ENCODE measurements at places on chromosomes 5 and 9.

DNA sequence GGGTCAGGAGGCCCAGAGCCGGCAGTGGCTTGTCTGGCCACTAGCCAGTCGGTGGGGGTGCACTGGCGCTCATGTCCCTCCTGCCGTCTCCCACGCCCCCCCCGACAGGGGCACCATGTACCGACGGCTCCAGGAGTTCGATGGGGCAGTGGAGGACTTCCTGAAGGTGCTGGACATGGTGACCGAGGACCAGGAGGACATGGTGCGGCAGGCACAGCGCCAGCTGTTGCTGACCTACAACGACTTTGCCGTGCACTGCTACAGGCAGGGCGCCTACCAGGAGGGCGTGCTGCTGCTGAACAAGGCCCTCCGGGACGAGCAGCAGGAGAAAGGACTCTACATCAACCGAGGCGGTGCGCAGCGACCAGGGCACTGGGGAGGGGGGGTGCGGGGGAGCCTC, 8.1 kb downstream of the TTC16 start:
- no peak for DNase-seq

DNA sequence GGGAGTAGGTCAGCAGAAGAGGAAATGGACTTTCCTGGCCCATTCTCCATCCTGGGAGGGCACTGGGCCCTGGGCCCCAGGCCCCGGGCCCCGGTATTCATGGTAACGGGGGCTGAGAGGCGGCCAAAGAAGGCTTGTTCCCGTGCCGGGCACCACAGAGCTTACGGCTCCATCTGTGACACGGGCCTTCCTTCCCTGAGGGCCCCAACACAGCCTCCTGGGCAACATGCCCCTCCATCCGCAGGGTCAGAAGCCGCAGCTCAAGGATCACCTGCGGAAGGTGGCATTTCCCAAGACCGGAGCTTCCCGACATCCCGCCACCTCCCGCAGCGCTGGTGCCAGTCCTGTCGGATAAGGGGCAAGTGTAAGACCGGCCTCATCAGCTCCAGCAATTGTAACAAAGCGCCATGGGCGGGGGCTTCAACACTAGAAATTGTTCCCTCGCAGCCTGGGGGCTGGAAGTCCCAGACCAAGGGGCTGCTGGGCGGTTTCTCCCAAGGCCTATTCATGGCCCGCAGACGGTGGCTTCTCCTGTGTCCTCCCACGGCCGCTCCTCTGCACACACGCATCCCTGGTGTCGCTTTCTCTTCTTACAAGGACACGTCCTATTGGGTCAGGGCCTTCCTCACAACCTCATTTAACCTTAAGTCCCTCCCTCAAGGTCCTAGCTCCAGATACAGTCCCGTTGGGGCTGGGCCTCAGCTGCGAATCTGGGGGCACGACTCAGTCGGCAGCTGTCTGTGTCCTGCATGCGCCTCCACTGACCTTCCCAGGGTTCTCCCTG, 31.2 kb upstream of the SLC12A7 start:
- DNase-seq: no peak

GRCh38 chr5:135129307-135129706, 95.3 kb upstream of the PITX1 start:
- DNase-seq: no peak

- DNase-seq: no peak
Measured at GRCh38 chr9:15553528-15553898, 670 bp downstream of the CCDC171 start.

GRCh38 chr9:82354279-82354659, 365.7 kb downstream of the SPATA31D1 start:
- no peak for DNase-seq

DNA sequence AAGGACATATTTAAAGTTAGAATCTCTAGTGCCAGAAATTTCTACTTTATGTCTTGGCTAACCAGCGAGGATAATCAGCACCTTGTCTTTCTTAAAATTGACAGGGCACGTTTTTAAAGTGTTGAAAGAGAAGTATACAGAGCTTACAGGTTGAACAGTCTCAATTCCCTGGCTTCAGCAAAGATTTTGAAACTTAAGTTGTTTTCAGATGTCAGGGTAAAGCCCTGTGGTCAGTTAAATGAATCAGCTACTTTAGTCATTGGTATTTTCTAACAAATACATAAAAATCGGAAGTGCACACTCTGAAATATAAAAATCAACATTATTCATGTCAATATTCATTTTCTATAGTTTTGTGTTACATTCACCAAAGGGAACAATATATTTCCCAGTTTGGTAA, 29.1 kb downstream of the SNCAIP start:
- no peak for DNase-seq

DNA sequence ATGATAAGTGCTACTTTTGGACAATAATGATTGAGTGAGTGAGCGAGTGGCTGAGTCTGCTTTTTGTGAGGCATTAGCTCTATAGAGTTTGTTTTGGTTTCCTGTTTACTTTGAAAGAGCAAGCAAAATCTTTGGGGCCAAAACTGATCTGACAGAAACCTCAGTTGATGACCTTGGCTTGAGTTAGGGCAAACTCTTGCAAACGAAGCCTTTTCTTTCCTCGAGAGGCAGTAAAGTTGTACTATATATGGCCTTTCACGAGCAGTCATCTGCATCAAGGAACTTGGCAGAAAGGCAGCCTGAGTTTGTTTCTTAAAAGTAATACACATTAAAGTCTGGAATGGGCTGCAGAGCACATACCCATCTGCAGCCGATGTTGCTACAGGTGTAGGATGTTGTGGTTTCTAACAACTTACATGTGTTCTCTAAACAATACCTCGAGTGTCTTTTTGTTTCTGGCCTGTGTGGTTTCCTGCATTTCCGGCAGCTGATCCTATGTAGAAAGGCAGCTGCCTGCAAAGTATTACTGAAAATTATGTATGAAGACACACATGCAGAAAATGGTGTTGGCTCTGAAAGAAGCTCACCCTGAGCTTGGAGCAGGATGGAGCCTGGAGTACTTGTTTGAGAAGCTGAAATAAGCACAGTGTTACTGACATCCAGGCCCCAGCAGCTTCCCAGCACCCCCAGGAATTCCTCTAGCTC, 60.8 kb downstream of the FOXD1 start:
- no peak for DNase-seq

DNA sequence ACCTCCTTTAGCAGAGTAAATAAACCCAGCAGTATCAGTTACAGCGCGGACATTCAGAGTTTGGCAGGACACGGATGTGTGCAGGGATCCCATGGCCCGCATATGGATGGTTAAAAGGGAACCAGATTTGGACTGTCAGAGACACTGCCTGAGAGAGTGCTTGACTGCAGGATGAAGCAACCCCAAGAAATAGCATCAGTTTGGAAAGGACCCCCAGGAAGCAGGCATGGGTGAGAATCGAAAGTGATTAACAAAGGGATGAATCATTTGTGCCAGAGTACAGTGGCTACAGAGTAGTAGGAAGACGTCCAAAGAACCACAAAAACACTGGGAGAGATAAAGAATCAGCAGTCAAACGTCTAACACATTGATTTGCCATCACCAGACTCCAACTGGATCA, 5.5 kb downstream of the C7 start:
- DNase-seq: no peak

DNA sequence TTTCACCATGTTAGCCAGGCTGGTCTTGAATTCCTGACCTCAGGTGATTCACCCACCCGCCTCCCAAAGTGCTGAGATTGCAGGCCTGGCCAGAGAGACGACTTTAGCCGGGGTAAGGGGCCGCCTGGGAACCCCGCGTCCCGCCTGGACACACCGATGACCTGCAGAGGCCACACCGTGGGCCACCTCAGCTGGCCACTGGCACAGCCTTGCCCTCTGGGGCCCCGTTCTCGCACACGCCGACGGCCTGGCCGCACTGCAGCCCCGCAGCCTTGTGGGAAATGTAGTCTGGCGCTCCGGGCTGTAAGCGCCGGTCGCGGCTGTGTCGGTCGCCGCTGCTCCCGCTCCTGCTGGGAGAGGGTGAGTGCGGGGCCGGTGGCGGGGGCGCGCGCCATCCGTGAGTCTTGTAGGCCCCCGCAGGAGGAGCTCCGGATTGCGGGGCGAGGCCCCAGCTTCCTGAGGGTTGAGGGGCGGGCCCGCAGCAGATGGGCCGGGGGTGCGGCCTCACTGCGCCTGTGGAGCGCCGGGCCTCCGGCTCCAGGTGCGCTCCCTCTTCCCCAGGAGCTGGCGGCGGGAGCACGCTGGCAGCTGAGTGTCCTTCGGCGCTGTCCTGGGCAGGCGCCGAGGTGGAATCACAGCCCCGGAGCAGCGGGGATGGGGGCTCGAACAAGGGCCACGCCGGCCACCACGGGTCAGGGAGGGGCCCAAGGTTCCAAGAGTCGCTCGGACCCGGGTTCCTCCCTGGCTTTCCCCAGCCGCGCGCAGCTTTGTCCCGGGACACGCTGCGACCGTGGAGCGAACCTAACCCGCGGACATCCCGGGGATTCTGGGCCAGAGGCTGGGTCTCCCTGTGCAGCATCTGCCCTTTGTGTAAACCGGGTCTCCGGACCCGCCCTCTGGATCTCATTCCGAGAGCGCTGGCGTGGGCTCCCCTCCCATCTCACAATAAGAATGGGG, at the start of gene ZFP2:
TSS of gene ZFP2 (plus strand) at position 299 of the 957 bp plus-strand sequence. CDS start 35,401 bp downstream, outside the sequence.
- DNase-seq: peak; percentile 84

DNA sequence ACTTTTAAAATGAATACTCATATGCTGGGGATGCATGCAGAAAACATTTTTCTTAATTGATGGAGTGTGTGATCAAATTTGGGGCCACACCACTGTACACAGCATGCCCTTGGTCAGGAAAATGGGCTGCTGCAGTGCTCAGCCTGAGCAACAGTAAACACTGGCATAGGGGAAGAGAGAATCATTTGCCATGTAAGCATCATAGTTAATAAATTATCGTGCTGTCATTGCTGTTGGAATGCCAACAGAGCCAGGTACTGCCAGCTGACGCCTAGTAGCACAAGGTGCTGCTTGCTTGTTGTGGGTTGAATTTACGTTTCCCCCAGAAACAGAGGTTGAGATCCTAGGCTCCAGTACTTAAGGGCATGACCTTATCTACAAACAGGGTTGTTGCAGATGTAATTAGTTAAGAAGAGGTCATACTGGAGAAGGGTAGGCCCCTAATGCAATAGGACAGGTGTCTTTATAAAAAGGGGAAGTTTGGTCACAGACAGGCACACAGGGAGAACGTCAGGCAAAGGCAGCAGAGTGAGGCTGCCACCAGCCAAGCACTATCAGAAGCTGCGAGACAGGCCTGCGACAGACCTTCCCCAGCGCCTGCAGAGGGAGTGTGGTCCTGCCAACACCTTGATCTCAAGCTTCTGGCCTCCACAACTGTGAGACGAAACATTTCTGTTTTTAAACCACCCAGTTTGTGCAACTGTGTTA, 25.3 kb downstream of the DAP start:
- DNase-seq: peak; percentile 68

GRCh38 chr5:15728811-15729210, 228.8 kb downstream of the FBXL7 start:
- DNase-seq: no peak

GRCh38 chr9:121609822-121610637, 41.4 kb upstream of the DAB2IP start:
- no peak for DNase-seq

GRCh38 chr9:127388037-127388855, 8.7 kb upstream of the SLC2A8 start:
- DNase-seq: no peak

- DNase-seq: no peak
Measured at GRCh38 chr9:114696814-114697544, 15.0 kb upstream of the TEX48 start.

DNA sequence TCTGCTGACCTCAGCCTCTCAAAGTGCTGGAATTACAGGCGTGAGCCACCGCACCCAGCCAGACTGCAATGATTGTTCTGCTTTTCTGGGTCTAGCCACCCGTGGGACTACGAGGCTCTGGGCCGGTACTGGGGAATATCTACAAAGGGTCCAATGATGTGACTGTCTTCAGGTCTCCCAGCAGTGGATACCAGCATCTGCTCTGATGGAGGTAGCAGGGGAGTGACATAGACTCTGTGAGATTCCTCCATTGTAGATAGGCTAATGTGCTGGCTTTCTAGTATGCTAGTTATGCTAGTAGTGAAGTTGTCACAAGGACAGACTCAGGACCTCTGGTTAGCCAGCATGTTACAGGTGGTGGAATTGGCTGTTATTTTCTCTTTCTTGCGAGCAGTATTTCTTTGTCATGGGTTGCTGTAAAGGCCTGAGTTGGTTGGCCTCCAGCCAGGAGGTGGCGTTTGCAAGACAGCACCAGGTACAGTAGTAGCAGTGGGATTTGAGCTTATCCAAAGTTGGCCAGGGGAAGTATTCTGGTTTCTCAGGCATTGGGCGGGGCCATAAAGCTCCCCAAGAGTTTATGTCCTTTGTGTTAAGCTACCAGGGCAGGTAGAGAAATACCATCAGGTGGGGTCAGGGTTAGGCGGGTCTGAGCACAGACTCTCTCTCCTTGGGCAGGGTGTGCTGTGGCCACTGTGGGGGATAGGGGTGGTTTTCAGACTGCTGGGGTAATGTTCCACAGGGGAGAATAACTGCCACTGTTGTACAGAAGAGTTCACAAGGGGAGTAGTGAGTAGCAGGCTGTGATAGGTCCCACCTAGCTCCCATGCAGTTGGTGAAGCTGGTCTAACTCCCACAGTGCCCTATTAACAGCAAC, 105.2 kb downstream of the SGCD start:
- no peak for DNase-seq

DNA sequence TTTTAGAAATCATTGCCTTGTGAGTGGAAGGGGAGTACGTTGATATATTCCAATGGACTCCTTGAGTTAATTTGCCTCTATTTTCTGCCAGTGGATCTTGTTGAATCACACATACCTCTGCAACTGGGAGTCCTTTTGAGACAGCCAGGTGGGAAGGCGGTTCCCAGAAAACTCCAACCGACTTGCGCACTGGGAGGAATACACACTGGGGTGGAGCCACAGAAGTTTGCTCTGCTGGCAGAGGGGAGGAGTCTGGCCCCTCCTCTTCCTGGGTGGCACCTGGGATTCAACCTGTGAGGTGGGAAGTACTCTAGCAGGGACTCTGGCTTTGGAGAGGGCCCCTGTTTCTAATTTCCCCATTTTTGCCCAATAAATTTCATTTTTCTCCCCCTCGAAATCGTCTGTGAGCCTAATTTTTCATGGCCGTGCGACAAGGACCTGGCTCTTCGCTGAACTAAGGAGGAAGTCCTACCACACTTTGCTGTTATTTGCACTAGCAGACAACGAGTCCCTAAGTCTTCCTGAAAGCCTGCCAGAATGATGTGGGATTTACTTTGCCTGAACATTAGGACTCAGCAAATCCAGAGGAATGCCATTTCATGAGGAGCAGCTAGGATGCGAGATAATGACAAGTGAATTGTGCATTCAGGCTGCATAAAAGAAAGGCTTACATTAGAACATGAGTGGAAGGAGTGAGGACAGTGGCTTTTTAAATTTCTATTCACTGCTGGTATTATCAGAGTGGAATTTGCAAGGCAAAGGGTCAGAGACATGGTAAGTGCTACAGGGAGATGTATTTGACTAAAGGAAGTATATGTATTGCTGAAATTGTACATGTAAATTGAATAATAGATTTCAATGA, 67.2 kb downstream of the PRLR start:
- DNase-seq: no peak

- no peak for DNase-seq
Measured at GRCh38 chr9:99363509-99363908, 141.4 kb downstream of the SEC61B start.

- no peak for DNase-seq
Measured at GRCh38 chr5:37197340-37198050, 51.7 kb downstream of the CPLANE1 start.

GRCh38 chr9:112069318-112070169, 105.6 kb downstream of the SUSD1 start:
- DNase-seq: peak; percentile 53

GRCh38 chr5:120567066-120567465, 103.0 kb downstream of the PRR16 start:
- DNase-seq: peak; percentile 84

GRCh38 chr9:99085949-99086948, 18.7 kb upstream of the TGFBR1 start:
- peak; percentile 26 for DNase-seq

- DNase-seq: no peak
Measured at GRCh38 chr9:35669331-35670145, 4.2 kb upstream of the CA9 start.
